ENCODE measurements at places on chromosomes 3 and 15.

DNA sequence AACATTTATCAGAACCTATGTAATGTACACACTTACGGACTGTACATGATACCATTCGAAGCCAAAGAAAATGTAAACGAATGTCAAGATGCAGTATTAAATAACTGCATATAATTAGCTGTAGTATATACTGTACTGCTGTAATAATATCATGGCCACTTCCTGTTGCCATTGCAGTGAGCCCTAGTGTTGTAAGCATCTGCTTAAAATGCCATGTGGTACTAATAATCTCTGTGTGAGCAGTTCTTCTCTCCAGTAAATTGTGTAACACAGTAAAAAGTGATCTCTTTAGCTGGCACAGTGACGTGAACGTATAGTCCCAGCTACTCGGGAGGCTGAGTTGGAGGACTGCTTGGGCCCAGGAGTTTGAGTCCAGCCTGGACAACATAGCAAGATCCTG lies 8.6 kb downstream of the SPG11 start:
- DNase-seq = no peak

DNA sequence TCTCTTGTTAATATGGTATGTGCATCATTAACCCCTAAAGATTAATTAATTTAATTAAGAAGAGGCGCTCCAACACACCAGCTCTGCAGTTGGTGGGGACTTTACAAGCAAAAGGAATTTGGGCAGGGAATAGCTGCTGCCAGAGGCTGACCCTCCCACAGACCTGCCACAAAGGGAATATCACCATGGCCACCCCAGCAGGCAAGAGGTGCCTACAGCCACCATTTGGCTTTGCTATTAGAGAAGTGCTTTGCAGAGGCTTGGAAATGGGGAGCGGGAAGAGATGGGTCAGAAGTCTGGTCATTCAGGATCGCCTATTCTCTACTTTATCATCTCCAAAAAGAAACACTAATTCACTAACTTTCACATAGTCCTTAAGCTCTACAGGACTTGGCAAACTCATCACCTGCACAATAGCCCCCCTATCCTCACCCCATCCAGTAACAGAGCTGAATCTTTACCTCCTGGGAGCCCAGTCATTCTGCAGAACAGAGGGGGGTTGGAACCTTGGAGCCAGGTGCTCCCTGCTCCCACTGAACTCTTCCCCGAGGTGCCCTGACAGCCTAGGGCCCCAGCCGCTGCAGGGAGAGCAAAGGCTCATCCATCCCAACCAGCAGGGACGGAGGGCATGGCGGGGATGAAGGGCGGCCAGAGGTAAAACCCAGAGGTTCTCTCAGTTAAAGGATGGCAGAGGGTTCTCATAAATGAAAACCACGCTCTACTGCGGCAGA lies 29.7 kb downstream of the LRIG1 start:
- no peak for DNase-seq

DNA sequence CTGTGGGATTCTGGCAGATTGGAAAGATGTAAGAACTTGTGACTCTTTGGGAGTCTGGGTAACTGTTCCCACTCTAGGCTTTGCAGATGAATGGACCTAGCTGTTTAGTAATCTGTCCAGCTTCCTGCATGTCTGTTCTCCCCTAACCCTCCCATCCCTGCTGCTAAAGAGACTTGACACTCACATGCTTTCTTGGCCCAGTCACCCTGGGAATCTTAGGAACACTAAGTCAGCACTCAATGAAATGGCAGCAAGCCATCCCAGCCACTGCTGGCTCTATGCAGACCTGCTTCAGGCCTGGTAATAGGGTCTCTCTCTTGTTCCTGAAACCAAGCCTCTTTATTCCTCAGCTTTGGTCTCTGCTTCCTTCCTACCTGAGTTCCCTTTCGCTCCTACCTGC lies 63.7 kb upstream of the THSD4 start:
- DNase-seq = no peak

GRCh38 chr3:13494463-13495350 lies 14.6 kb downstream of the HDAC11 start:
- DNase-seq = no peak

DNA sequence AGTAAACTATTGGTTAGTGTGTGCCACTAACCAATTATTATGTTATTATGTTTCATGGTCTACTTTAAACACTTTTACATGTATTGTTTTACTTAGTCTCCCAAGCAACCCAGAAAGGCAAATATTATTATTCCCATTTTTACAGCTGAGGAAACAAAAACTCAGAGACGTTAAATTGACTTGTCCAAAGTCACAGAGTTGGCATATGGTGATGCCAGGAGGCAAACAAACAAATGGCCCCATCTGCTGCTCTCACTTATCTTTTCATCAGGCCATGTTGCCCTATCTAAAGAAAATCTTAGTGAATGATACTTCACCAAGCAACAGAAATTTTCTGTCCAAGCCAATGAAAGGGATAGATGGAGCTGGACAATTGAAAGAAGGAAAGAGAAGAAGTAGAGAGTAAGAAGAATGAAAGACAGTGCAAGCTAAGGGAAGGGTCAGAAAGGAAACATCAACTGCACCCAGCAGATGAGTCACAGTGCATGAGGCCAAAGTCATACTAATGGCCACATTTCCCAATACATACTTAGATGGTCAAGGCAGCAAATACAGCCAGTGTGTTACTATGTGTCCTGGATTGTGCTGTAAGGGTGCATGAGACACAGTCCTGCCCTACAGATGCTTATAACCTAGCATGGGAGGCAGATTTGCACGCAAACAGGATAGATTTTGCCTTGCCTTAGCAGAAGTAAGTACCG lies 266.9 kb downstream of the KCNMB2 start:
- no peak for DNase-seq

DNA sequence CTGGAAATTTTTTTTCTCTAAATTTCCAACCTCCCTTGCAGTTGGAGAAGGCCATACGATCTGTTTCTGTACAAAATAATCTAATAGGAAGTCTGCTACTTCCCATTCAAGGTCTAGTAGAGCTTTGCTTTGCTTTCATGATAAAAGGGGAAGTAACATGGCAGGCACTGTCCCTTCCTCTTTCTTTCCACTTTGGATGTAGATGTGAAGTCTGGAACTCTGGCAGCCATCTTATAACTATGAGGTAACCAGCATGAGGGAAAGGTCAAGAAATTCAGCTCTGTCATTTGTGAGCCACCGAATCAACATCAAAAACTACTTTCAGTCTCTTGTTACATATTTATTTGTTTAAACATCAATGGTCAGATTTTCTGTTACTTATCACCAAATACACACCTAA lies 156.3 kb downstream of the MTHFS start:
- DNase-seq = no peak

GRCh38 chr15:31027910-31028578 lies 36.6 kb upstream of the MTMR10 start:
- no peak for DNase-seq

DNA sequence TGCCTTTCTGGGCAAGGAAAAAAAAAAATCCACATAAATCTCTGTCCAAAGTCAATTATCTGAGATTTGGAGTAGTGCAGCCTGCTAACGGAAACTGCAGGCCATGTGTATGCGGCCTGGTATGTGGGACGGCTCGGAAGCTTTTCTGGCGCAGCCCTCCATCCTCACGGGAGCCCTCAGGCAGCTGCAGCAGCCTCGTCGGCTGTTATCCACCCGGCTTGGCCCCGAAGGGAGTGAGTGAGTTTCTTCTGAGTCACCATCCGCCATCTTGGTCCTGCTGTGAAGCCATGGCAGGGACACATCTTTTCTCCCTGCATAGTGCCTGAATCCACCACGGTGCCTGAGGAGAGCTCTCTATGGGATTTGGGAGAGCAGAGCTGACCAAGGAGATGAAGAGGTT lies 62.8 kb downstream of the POLR2M start:
- DNase-seq = no peak

DNA sequence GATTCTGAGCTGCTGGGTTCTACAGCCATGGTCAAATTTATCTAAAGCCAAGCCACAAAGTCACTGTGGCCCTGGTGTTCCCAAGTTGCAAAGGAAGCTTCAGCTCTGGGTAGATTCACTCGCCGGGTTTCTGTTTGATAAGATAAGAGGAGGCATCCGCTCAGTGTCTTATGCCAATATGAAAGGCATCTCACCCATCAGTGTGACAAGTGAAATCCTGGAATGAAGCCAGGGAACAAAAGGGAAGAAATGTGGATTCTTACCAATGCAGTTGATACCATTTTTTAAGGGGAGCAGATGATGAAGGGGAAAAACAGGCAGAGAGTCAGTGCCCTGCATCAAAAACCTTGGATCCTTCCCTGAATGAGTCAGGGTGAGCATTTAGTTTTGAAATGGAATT lies 2.8 kb upstream of the CPNE4 start:
- no peak for DNase-seq

DNA sequence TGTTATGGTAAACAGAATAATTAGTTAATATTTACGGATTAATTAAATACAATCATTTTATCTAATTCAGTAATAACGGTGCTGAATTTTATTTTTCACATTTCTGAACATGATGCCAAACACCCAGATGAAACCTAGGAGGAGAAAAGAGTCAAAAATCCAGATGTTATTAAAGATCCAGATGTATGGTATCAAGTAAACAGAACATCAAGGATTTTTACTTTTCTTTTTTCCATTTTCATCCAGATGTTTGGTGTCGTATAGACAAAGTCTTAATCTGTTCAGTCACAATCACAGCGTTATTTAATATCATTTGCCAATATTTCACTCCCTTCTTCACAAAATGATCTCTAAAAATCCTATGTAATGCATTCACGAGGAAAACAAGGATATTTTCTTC lies 64.0 kb upstream of the NR2F2 start:
- DNase-seq = no peak

GRCh38 chr3:17845026-17845812 lies 102.8 kb upstream of the TBC1D5 start:
- no peak for DNase-seq

DNA sequence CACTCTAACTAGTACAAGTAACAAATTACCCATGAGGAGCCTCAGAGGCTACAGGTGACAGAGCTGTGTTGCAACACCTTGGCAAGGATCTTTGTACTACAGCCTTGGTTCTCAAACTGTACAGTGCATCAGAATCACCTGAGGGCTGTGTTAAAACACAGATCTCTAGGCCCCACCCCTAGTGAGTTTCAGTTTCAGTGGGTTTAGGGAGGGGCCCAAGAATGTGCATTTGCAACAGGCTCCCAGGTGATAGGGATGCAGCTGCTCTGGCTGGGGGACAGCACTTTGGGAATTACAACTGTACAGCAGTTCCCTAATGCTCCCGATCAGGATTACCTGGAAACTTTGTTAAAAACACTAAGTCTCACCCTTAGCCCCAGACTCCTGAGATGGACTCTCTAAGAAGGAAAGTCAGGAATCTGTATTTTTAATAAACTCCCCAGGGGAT lies 66.1 kb upstream of the NR2F2 start:
- no peak for DNase-seq

- no peak for DNase-seq
Observed at GRCh38 chr3:140459462-140459861, 218.4 kb upstream of the TRIM42 start.

DNA sequence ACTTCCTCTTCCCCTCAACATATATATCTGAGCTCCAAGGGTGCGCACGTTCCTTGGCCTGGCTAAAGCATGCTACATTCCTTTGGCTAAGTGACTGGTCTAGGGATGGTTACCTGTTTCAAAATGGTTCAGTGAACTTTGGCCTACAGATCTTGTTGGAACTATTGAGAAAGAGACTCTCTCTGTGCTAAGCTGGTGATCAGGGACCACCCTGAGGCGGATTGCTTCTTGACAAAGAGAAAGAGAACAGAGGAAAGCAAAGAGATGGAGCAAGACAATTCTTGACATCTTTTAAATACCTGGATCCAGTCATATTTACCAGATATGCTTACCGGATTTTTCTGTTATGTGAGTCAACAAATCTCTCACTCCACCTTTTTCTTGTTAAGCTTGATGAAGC lies 123.1 kb downstream of the CHST2 start:
- DNase-seq = no peak

DNA sequence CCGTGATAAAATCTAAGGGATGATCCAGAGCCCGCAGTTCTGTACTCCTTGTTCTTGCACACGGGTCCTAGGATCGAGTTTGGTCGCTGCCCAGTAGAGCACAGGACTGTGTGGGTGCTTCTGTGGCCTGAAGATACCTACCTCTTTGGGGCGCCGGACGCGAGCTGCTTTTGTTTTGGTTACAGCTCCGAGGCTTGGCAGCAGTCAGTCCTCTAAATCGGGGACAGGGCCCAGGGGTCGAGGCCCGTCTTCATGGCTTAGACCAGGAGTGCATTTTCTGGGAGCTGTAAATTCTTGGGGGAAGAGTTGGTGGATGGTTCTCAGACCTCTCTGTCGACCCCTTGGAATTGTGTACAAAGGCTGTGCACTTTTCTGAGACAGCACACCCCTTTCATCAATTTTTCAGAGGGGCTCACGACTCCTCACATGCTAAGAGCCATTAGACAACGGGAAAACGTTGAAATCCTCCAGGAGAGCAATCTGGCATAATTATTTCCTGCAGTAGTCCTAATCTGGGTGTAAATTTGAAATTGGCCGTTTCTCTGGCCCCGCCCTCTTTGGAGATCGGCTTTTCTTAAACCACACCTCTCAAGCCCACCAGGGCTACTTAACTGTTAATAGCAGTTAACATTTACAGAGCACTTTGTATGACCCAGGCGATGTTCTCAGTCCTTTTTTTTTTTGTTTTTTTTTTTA lies 928 bp downstream of the CEP97 start:
- no peak for DNase-seq

DNA sequence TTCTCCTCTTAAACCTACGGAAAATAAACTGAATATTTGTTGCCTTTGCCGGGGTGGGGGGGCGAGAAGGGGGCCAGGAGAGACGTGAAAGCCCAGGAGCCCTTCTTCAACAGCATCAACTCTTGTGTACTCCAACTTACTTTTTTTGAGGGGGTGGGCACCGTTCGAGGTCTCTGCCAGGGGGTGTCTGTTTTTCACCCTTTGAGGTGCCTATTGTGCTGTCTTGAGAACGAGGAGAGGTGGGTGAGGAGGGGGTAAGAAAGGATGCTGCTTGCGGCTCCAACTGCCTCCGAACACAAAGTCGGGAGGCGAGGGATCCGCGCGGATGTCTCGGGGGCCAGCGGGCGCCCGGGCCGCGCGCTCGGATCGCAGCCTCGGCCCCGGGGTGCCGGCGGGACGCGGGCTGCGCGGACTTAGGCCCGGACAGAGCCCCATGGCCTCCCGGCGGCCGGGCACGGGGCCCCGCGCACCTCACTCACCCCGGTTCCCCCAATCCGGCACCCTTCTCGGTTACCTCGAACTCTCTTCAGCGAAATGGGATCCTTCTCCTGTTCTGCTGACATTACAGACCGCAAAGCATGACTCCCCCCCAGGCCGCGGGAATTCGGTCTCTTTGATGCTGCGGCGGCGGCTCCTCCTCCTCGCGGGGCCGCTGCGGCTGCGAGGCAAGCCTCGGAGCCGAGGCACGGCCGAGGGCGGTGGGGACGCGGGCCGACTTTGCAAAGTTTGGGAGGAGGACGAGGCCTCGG lies 650 bp downstream of the PYGO1 start:
- no peak for DNase-seq

- DNase-seq = no peak
Observed at GRCh38 chr3:119636249-119636648, 24.1 kb downstream of the POPDC2 start.

GRCh38 chr15:74962671-74963070 lies 6.1 kb upstream of the RPP25 start:
- DNase-seq = no peak

All from breast epithelium (tissue), 4 donors.